ENCODE measurements at places on chromosomes 7 and 10.
A peak's percentile ranks its signal among the peaks of the same experiment; 100 is the strongest.

DNA sequence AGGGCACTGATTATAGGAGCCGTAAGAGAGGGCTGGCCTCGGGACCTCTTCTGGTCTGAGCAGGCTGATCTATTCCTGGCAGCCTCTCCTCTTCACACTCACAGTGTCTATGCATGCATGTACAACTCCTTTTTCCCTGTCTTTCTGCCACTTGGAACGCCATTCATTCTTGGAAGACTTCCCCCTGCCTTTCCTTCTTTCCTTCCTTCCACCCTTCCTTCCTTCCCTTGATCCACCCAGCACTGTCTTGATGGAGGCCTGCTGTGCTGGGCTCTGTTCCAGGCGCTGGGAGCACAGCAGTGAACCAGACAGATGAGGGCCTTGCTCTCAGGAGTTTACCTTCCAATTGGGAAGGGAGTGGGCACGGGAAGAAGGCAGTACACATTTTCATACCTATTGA lies 114.8 kb downstream of the SH3PXD2A start:
- no peak for DNase-seq

- no peak for DNase-seq
These were observed 56.7 kb downstream of the NEURL1 start for GRCh38 chr10:103550229-103550628.

- DNase-seq: no peak
These were observed 6.5 kb upstream of the CALU start for GRCh38 chr7:128732521-128733277.

- no peak for DNase-seq
These were observed 607.9 kb upstream of the MKI67 start for GRCh38 chr10:128734161-128734560.

- DNase-seq: peak; percentile 10
These were observed 344.1 kb upstream of the HPS1 start for GRCh38 chr10:98790817-98791216.

DNA sequence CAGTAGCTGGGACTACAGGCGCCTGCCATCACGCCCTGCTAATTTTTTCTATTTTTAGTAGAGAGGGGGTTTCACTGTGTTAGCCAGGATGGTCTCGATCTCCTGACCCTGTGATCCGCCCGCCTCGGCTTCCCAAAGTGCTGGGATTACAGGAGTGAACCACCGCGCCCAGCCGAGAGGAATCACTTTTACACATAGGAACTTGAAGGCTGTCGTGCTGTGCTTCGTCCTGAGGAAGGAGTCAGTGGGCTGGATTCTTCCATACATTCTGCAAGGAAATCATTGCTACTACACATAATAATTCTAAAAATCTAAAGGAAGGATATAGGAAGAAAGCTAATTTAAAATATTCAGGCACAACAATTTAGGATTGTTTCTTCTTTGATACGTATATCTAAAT lies 48.8 kb upstream of the ZPBP start:
- no peak for DNase-seq

DNA sequence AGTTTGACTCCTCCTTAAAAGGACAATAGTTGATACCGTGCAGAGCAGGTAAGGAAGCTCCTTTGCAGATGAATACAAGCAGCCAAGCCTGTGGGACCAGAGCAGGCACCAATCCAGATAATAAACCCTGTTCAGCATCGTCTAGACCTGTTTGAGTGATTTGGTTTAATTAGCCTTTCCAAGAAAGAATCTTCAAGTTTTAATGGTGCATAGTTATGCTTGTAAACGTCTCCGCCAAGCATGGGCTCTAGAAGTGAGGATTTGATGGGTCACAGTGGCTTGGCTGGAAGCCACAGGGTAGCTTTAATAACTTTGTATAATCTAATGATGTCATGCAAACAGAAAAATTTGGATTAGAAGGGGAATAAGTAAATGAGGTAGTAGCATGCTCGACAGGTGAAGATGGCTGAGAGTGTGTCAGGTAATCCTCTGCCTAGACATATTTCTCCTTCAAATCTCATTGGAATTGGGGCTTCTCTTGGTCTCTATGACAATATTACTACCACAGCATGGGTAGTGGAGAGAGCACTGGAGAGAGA lies 188.4 kb downstream of the DYNC1I1 start:
- DNase-seq: no peak

GRCh38 chr7:116918704-116919103 lies 34.6 kb upstream of the ST7 start:
- no peak for DNase-seq

- no peak for DNase-seq
These were observed 207.8 kb upstream of the CTBP2 start for GRCh38 chr10:125368146-125368545.

- no peak for DNase-seq
These were observed 100.2 kb upstream of the SORCS1 start for GRCh38 chr10:107264742-107265141.

DNA sequence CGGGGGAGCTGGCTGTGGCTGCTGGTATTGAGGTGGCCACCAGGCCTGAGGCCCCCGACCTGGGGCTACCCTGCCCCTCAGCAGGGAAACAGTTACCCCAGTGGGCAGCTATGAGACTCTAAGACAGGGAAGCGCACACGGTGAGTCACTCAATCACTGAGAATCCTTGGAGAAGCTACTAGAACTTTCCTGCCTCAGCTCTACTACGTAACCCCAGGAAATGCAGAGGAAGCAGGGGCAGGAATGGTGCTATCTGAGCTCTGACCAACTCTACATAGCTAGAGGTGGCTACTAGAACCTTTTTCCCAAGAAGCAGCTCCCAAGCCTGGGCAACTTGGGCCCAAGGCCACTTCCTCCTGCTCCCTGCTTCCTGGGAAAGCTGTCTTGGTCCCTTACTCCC lies 11.8 kb downstream of the DNAJB12 start:
- DNase-seq: no peak

DNA sequence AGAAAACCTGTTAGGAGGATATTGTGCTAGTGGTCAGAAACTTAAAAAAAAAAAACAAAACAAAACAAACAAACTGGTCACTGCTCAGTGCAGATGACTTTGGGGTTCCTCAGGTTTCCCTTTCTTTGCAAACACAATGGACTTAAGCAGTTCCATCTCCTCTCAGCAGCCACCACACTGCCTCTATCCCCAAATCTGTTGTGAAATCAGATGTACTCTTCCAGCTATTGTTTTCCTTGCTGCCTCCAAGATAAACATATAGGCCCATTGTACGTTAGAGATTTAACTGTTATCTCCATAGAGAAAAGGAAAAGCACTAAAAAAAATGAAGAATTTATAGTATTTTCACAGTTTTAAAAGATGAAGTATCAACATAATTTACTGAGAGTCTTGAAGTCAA lies 147.1 kb downstream of the MPP7 start:
- no peak for DNase-seq

GRCh38 chr7:139682136-139683013 lies 95.4 kb downstream of the HIPK2 start:
- no peak for DNase-seq

GRCh38 chr7:110336423-110336822 lies 754.5 kb upstream of the LRRN3 start:
- no peak for DNase-seq

- peak; percentile 23 for DNase-seq
These were observed 104.0 kb downstream of the SLIT1 start for GRCh38 chr10:97081621-97082235.

DNA sequence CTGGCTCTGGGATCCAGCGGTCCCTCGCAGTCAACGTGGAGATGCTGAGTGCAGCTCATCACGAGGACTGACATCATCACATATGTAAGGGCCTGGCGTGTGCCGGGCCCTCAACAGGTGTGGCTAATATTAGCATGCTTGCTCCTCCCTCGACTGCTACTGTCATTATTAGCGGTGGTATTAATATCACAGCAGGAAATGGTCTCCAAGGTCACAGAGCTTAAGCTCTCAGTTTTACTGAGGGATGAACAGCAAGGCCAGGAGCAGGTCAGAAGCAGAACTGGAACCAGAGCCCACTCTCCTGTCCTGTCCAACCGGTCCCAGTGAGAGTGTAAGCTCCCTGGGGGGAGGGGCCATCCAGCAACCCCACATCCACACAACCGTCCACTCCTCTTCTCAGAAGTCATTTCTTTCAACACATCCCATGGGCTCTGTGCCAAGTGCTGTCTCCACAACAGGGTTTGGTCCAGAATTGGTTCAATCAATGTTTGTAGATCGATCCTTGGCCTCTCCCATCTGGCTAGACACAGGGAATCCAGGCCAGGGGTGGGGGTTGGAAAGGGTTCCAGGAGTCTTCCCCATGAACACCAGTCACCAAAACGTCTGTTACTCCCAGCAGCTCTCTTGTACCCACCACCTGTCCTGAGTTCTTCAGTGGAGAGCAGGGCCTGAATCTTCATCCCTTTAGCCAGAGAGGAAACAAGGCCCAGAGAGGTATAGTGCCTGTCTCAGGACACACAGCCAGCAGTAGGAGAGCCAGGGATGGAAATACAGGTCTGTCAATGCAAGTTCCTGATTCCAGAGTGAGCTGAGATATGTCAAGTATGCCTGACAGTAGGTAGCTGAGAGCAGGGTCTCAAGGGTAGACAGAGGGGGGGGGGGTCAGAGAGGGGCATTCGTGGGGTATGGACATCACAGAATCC lies 45.3 kb upstream of the ZMIZ1 start:
- no peak for DNase-seq

GRCh38 chr10:113997428-113997827 lies 46.2 kb upstream of the ADRB1 start:
- DNase-seq: no peak

DNA sequence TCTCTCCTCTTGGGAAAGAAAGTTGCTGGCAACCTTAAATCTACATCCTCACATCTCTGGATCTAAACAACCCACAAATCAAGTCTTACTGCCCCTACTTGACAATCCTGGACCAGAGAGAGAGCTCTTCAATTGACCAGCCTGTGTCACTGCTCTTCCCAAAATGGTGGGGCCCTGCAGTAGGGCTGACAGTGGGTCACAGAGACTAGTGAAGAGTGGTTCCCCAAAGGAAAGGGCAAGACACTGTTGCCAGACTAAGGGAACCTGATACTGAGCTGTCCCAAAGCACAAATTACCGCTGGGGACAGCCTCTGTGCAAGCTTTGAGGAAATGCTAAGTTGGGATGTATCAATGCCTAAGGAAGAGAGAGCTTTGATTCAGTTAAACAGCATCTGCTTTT lies 4.5 kb upstream of the GPRIN2 start:
- no peak for DNase-seq

DNA sequence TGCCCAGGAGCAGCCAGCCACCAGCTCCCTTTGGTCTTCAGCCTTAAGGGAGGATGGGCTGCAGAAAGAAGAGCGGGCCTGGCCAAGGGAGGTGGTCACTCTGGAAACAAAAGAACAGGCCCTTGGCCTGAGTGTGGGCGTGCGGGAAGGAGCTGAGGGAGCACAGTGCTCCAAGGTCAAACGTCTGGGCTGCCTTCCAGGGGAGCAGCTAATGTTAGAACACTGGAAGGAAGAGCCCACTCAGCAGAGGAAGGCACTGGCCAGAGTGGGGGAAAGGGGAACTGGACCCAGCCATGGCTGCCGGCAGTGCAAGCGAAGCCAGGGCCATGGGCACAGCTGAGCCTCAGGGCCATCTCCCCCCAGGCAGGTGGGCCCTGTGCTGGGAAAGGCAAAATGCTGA lies 42.7 kb downstream of the FAM53B start:
- DNase-seq: no peak

DNA sequence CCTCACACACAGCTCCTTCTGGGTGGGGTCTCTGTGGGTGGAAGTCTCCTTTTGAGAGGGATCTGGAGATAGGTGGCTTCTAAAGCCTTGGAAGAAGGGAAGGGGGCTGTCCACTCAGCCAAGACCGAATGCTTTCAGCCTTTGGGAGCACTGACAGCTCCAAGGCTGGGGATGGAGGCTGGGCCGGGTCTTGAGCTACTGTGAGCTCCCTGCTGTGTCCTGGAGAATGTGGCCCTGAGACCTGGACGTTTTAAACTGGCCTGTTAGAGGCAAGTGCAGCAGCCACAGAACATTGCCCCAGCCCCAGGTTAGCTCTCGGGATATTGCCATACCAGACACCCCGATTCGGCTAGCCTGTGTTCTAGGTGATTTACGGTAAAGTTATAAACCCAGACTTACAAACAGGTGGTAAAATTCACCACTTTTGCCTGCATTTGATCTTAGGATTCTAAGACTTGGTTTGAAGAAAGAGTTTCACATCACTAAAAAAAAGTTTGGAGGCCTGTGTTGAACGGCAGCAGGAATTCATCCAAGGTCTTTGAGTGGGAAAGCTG lies 548.5 kb upstream of the FOXK1 start:
- DNase-seq: no peak

GRCh38 chr10:130809181-130809580 lies 502.3 kb downstream of the TCERG1L start:
- no peak for DNase-seq

GRCh38 chr10:17053061-17053460 lies 76.5 kb downstream of the CUBN start:
- no peak for DNase-seq

DNA sequence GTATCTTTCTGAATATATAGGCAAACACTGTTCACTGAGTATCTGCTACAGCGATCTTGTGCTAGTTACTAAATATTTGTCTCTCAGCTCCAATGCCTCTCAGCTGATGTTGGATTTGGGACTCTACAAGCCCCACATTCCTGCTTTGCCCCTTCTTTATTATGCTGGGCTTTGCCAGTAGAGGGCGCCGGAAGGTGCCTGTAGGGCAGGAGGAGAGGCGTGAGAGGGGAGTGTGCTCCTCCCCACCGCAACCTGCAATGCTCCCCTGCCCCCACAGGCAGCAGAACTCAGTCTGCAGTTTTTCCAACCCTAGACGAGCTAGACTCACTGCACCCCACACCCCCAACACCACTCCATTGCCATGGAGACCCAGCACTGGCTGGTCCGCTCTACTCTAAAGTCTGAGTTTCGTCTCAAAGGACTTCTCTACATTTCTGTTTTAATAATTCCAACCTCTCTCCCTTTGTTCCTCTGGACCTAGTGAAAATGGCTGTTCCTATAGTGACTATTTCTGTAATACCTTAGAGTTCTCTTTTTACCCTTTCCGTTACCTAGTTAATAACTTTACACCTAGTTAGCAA lies 337.6 kb downstream of the CCSER2 start:
- peak; percentile 12 for DNase-seq

GRCh38 chr10:102405632-102406031 lies 10.1 kb downstream of the NFKB2 start:
- no peak for DNase-seq

All from GDM1 (cell line).